ENCODE measurements at places on chromosomes 12 and 14.

DNA sequence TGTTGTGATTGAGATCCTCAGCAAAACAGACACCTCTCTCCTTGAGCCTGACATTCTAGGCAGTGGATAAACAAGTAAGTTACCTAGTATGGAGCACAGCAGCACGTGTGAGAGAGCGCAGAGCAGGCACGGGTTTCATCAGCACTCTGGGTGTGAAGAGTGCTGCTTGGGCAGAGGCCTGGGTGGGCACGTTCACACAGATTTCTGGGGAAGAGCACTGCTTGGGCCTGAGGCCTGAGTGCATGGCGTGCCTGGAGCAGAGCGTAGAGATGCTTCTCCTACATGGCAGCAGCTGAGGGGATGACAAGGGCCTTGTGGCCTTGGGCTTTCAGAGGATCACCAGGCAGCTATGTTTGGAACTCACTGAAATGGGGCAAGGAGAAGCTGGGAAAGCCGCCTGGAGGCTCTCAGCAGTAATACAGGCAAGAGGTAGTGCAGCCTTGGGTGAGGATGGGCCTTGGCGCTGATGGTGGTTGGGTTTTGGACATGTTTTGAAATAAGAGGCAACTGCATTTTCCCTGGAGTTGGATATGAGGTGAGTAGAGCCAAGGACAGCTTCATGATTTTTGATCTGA lies 17.6 kb downstream of the CKB start:
- no peak for DNase-seq

DNA sequence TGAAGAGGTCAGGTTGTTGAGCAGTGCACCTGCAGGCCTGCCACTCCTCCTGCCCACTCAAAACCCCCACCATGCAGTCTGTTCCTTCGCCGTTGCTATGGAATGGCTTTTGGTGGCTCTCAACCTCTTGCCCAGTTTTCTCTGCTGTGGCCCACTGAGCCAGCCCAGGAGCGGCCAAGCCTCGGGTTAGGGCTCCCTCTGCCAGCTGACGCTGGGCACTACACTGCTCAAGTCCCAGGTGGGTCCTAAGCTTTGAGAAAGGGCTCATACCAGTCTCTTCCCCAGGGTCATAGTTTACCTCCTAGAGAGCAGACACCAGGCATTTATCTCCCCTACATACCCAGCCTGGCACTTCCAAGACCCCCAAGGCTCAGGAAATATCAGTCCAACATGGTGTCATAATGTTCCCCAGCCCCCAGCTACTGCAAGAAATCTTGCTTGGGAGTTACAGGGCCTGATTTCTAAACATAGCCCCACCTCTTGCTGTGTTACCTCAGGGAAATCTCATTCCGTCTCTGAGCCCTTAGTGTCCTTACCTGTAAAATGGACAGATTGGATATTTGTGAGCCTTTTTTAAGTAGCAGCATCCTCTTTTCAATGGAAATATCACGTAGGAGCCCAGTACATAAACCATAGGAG lies 59.4 kb downstream of the TSPAN11 start:
- peak; percentile 35 for DNase-seq

DNA sequence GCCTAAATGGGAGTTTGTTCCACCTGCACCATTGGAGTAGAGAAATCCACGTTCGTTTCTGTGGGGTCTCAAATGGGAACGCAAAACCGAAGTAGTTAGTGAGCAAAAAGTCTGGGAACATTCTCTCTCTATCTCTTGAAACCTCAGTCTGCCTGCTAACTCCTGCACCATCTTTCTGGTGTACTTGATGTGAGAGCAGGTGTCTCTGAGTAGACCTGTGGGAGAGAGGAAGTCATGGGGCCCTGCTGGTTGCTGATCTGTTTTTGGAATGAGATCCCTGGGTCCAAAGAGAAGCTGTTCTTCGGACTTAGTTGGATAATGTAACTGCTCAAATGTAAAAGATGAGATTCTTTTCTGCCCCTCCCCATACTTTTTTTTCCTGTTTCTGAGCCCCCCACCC lies 57.3 kb downstream of the MAX start:
- no peak for DNase-seq

DNA sequence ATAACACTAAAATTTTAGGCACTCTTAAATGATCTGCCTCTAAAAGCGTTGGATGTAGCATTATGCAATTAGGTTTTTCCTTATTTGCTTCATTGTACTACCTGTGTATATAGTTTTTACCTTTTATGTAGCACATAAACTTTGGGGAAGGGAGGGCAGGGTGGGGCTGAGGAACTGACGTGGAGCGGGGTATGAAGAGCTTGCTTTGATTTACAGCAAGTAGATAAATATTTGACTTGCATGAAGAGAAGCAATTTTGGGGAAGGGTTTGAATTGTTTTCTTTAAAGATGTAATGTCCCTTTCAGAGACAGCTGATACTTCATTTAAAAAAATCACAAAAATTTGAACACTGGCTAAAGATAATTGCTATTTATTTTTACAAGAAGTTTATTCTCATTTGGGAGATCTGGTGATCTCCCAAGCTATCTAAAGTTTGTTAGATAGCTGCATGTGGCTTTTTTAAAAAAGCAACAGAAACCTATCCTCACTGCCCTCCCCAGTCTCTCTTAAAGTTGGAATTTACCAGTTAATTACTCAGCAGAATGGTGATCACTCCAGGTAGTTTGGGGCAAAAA lies 4.1 kb downstream of the CDKN1B start:
- DNase-seq, result no peak

DNA sequence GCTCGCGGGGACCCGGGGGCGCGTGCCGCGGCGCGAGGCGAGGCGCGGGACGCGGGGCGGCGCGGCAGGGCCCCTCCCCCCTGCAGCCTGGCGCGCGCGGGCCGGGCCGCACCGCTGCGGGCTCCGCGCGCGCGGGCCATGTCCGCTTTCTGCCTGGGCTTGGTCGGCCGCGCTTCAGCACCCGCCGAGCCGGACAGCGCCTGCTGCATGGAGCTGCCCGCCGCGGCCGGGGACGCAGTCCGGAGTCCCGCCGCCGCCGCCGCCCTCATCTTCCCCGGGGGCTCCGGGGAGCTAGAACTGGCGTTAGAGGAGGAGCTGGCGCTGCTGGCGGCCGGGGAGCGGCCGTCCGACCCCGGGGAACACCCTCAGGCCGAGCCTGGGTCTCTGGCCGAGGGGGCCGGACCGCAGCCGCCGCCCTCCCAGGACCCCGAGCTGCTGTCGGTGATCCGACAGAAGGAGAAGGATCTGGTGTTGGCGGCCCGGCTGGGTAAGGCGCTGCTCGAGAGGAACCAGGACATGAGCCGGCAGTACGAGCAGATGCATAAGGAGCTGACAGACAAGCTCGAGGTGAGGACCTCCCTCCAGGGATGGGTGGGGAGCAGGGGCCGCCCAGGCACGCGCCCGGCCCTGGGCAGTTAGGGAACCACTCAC lies 820 bp downstream of the BICDL1 start:
- no peak for DNase-seq

DNA sequence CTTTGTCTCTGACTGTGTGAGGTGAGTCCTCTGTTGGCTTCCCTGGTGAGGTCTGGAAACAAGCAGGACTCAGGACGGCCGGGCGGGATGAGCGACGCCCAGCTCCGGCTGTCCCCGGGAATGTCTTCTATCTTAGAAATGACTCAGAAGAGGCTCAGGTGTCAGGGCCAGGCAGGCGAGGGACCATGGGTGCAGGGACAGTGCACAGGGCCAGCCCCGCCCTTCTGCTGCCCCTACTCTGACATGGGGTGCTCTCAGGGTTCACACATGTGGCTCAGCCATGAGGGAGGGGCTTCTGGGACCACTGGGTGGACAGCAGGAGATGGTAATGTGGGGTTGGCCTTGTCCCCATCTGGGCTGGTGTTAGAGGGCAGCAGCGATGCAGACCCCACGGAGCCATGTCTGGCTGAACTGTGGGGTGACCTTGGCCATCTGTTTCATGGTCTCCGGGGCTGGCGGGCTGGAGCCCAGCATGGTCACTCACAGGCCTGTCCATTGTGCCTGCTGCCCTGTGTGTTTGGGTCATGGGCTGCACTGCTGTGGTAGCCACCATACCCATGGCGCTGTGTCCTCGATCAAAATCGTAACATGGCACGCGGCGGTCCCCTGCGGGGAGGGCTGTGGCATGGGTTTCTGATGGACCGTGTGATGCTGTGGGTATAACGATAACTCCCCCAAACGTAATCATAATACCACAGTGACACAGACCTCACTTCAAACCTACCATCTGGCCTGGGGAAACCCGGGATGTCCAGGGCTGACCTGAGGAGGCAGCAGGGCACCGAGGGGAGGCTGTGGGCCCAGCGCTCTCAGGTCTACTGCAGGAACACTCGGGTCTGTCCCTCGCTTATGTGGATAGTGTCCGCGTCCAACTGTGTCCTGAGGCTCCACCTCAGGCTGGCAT lies 368.8 kb downstream of the TMEM121 start:
- no peak for DNase-seq

DNA sequence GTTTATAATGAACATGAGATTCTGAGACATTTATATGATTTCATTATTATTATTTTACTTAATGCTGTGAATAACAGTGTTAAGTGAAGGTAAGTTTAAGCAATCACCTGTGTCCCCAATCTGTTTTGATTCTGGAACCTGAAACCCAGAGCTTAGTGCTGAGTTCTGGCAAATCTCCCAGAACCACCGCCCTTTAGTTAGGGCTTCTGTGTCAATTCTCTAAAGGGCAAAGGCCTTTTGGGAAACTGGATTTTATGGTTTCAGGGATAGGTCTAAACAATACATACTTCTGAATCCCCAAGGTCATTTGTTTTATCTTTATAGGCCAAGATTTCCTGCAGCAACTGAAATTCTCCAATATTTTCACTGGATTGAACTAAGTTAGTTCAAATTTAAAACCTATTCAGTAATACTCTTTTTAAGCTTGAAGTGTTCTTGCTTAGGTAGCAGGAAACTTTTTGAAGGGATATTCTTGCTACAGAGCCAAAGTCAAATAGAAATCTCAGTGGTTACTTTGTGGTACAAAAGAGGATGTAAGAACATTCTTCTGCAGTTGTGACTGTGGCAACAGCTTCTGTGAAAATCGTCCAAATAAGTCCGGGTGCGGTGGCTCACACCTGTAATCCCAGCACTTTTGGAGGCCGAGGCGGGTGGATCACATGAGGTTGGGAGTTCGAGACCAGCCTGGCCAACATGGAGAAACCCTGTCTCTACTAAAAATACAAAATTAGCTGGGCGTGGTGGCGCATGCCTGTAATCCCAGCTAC lies 10.0 kb upstream of the PKP2 start:
- no peak for DNase-seq

- no peak for DNase-seq
Observed at GRCh38 chr12:13079440-13079906, 24.0 kb downstream of the GSG1 start.

DNA sequence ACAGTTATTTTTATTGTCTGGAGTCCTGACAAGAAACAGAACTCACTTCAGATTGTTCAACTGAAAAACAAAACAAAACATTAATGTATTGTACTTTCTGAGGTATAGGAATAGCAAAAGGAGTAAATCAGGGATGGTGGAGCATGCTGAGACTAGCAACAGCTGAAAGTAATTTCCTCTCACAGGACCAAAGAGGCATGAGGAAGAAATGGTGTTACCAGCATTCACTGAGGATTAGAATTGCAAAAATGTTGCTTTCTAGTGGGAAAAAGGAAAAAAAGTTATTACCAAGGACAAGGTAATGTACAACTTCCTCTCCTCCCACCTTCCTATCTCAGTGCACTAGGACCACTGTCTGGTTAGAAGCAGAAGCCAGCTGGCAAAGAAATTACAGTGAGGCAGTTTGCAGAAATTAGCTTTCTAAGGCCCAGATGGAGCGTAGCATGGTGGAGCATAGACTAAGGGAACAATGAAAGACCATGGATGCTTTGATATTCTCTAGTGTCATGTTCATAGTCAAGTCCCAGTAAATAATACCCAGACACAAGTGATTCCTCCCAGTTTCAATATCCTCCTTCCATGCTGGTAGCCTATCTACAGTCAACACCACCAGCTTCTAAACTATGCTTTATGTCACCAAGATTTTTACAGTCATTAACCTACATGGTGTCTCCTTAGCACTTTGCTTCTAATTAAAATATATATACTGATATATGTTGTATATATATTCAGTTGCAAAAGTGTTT lies 133.7 kb upstream of the DCN start:
- no peak for DNase-seq

DNA sequence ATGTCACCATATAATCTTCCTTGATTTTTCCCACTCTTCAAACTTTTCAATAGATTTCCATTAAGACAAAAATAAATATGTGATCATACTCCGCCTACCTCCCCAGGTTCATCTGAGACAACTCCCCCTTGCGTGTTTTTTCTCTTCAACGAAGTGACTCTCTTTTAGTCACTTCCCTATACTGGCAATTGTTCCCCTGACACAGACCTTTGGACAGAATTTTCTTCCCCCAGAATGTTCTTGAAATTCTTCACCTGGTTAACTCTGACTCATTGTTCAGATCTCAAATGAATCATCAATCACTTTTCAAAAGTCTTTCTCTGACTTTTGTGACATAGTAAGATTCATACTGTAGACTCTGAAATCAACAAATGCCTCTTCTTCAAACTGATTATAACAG lies 727.3 kb upstream of the LMO3 start:
- DNase-seq, result no peak

DNA sequence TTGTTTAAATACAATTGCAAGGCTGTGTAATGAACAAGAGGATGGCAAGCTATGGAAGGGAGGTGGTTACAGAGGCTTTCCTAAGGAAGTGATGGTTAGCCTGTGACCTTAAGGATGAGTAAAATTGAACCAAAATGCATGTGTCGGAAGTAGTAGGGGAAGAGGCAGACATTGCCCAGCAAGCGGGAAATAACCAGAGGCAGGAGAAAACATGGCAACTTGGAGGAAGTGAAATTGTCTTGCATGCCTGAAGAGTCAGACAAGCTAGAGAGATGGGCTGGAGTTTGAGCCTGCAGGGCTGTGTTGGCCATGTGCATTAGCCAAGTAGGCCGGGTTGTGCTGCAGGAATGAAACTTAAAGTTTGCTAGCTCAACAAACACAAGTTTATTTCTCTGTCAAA lies 96.2 kb downstream of the BTG1 start:
- no peak for DNase-seq

GRCh38 chr14:76292561-76292960 lies 83.4 kb upstream of the ESRRB start:
- no peak for DNase-seq

DNA sequence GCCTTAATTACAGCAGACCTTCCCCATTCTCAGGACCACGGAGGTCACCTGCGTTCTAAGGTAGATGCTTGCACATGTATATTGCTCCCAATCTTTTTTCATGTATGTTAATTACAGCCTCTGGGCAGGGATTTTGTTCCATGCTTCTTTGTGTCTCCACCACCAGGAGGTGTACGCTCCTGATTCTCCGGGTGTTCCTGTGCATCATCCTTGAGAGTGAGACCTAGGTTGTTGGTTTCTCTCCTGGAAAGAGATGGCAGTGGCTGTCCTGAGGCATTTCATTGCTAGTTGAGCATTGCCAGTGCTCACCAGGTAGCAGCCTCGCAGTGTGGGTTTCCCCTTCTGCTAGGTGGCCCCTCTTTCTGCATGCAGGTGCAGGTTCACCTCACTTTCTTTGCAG lies 52.8 kb downstream of the KCNK13 start:
- DNase-seq, result no peak

- DNase-seq, result no peak
Observed at GRCh38 chr12:52585946-52586345, 12.3 kb upstream of the KRT74 start.
